ENCODE measurements at places on chromosomes 11 and 22. TPM values are rescaled to one million over a fixed set of nuclear protein-coding genes. Genes with fewer than 3 reads are reported as not detected.
A peak's percentile ranks its signal among the peaks of the same experiment; 100 is the strongest.

Gene APLNR
- under 0.01 TPM for total RNA-seq

DNA sequence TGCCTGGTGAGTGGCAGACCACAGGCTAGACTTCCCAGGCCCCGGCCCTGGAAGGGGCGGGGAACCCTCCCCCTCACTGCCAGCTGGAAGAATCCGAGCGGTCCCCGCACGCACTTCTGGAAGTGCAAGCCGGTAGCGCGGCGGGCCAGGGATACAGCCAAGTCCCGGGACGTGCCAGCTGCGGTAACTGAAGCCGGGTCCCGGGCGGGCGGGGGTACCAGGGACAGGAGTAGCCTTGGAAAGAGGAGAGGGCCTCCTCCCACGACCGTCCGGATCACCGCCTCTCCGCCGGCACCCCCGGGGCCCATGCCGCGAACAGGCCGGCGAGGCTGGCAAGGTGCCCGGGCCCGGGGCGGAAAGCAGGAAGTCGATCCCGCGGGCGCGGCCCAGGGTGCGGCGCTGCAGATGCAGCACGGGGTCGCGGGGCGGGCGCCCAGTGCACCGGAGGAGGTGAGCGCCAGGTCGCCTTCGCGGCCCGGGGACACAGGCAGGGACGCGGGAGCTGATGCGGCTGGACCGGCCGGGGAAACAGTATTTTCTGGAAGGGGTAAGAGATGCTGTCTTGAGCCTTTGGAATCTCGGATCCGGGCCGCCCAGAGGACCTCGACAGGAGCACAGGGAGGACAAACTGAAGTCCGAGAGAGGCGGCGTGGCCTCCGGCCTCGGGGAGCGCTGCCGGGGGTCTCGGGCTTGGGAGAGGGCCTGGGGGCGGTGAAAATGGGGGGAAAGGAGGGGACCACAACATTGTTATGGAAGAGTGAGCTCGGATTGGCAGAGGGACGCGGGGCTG is 783 bp upstream of the SLC35C1 start:
- peak; percentile 52 for DNase-seq

- DNase-seq, result no peak
Measured at GRCh38 chr11:92857407-92857806, 112.0 kb upstream of the MTNR1B start.

GRCh38 chr11:65471447-65471891 is 27.4 kb upstream of the MALAT1 start:
- peak; percentile 89 for DNase-seq

DNA sequence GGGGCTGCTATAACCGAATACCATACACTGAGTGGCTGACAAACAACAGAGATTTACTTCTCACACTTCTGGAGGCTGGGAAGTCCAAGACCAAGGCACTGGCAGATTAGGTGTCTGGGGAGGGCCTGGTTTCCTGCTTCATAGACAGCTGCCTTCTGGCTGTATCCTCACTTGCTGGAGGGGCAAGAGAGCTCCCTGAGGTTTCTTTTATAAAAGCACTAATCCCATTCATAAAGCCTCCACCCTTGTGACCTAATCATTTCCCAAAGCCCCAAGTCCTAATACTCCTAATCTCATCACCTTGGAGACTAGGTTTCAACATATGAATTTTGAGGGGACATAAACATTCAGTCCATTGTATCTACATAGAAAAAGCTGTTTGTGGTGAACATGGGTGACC is 131.8 kb downstream of the KIRREL3 start:
- no peak for DNase-seq

DNA sequence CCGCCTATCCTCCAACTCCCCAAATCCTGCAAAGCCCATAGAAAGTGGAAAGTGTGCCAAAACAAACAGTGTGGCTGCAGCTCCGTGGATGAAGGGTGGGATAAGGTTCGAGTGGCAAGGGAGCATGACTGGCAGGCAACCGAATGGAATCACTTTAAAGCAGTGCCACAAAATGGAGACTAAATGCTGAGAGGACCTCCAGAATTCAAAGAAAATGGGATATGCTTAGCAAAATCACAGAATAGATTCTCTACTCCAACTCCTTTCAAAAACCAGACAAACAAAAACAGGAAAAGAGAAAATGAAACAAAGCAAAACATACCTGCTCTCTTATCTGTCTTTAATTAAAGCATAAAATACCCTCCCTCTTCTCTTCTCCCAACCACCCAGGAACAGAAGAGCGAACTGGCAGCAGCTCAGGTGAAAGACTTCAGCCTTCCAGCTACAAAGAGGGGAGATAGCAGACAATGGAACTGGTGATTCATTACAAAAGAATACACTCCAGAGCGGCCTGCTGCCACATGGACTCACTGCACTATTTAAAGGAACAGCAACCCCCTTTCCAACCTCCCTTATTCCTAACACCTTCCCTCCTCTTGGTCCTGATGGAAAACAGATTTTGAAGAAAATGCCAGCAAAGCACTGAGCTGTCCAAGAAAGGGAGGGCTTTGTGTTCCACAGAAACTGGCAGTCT is 118.5 kb downstream of the APOL5 start:
- peak; percentile 78 for DNase-seq

GRCh38 chr11:117980280-117980679 is 5.9 kb upstream of the IL10RA start:
- DNase-seq, result no peak

DNA sequence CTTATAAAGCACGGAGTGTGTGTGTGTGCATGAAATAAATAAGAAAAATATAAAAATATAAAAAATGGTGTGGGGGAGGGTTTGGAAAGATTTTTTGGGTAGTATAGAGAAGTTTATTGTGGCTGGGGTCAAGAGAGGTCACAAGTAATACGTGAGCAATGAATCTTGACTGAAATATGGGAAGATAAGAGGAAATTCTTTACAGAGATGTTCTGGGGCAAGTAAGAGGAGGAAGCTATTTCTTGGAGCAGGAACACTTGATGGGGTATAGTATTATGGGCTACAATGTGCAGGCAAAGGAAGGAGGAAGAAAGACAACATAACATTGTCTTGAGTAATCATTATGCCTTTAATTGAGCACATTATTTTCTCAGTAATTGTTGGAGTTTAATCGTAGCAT is 2.1 kb downstream of the HBD start:
- no peak for DNase-seq

DNA sequence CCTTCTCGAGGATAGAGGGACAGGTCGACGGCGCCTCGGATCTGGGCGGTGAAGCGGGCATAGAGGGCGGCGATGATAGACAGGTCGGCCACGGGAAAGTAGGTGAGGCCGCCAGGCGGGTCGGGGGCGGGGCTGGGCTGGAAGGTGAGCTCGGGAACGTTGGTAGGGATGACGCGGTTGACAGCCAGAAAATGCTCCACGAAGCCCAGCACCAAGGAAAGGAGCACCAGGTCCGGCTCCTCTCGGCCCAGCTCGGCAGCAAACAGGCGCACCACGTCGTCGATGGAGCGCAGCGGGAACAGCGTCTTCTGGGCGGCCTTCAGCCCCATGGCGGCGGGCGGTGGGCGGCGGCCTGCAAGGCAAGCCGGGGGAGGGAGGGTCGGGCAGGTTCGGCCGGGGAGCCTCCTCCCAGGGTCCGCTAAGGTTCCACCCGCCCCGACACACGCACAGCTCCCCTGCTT is 540 bp downstream of the MEN1 start:
- DNase-seq, result no peak

- no peak for DNase-seq
Measured at GRCh38 chr11:104813532-104813931, 84.7 kb downstream of the CASP12 start.

GRCh38 chr22:31742115-31742514 is 7.8 kb downstream of the PRR14L start:
- no peak for DNase-seq

DNA sequence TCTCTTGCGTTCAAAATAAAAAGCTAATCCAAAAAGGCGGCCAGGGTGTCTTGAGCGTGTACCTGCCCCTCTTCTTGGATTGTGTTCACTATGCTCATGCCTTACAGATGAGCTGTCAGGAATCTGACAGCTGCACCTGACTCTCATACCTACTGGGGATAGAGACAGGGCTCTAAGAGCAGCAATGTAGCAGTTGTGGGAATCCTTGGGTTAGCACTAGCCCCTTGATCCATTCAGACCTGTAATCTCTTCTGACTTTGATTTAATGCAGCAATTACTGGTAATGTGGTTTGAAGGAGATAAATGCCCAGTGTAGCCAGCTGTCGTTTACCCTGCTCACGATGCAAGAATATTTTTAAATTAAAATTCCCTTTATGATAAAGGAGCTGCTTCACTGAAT is 145.8 kb downstream of the APOL5 start:
- DNase-seq, result no peak
